ENCODE measurements at places on chromosomes 6 and 20. TPM values are rescaled to one million over a fixed set of nuclear protein-coding genes. Genes with fewer than 3 reads are reported as not detected.
A peak's percentile ranks its signal among the peaks of the same experiment; 100 is the strongest.

DEFB124 gene
- total RNA-seq: not detected

PRR18 gene
- not detected for total RNA-seq

BEND6 gene
- 1.7 TPM for total RNA-seq

C20orf141 gene
- total RNA-seq: not detected

- DNase-seq: no peak
Measured at GRCh38 chr20:63007646-63008488, 1.1 kb upstream of the BHLHE23 start.

- no peak for DNase-seq
Measured at GRCh38 chr6:40791004-40791403, 203.8 kb upstream of the LRFN2 start.

GRCh38 chr6:44020664-44021425 lies 106.4 kb downstream of the MRPL14 start:
- no peak for DNase-seq

DNA sequence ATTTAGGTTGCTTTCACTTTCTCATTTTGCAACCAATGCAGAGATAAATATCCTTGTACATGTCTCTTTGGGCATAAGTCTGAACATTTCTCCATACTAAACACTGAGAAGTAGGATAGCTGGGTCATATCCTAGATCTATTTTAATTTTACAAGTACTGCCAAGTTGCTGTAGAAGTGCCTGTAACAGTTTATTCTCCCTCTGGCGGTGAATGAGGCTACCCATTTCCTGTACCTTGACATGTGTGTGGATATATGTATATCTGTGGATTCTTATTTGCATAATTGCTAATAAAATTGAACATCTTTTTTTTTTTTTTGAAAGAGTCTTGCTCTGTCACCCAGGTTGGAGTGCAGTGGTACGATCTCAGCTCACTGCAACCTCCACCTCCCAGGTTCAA lies 48.0 kb upstream of the PNRC1 start:
- DNase-seq: no peak

DNA sequence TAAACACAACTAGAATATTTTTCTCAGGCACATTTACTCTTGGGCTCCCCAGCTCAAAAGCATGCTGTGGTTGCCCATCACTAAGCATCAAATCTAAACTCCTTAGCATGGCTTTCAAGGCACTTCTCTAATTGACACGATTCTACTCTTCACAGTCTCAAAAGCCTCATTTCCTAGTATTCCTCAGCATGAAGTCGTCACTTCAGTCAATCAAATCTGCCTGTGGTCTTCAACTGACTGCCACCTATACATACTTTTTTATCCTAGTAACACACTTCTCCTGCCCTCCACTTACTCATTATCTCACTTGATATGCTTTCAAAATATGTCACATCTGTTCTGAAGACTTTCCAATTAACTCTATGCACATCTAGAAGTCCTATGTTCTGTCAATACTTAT lies 110.3 kb downstream of the TBC1D32 start:
- no peak for DNase-seq

DNA sequence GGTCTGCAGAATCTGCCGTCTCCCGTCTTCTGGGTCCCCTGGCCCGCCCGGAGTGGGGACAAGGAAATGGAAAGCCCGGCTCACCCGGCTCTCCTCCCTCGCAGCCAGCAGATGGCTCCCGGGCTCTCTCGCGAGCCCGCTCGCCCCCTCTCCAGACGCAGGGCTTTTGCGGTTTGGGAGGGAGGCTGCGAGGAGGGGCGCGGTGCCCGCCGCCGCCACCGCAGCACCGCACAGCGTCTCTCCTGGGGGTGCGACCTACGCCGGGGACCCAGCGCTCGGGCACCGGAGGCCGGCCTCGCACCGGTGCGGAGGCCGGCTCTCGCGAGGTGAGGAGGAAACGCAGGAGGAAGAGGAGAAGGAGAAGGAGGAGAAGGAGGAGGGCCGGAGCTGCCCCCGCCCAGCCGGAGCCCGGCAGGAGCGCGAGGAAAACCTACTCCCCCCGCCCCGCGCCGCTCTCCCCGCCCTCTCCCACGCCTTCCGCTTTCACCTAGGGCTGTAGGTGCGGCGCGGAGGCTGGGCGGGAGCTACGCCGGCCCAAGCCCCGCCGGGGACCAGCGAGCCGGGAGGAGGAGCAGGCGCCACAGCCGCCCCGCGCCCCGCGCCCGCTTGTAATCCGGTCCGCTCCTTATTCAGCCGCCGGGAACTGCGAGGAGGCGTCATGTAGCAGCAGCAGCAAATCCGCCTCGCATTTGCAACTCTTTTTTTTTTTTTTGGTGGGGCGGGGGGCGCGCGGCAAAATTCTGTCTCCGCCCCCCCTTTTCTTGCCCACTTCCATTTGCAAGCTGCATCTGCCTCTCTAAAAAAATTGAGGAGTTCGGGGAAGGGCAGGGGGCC lies at the start of gene CARMIL1:
Gene CARMIL1 (plus strand): TSS at position 461 of the 834 bp plus-strand sequence. CDS start 422 bp downstream, outside the sequence.
- no peak for DNase-seq

DNA sequence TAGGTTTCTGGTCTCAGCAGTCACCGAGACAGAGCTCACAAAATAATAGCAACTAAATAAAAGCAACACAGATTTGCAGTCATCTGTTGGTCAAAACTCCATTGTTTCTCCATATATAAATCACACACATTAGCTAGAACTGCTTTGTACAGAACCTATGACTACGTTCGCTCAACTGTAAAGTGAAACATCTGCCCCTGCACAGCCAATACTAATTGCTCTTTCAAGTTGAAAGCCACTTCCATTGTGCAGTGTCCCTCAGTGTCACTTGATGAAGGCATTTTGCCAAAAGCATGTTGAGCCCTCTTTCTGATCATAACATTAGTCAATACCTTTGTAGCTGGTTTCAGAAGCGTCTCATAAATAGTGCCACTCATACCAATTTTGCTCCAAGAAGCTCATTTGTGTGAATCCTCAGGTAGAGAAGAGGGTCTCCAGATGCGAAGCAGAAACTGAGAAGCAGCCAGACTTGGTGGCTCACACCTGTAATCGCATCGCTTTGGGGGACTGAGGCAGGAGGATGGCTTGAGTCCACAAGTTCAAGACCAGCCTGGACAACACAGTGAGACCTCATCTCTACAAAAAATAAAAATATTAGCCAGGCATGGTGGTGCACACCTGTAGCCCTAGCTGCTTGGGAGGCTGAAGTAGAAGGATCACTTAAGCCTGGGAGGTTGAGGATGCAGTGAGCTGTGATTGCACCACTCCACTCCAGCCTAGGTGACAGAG lies 68.9 kb downstream of the PERP start:
- peak; percentile 74 for DNase-seq

GRCh38 chr20:60049601-60050000 lies 91.4 kb downstream of the CDH26 start:
- no peak for DNase-seq

DNA sequence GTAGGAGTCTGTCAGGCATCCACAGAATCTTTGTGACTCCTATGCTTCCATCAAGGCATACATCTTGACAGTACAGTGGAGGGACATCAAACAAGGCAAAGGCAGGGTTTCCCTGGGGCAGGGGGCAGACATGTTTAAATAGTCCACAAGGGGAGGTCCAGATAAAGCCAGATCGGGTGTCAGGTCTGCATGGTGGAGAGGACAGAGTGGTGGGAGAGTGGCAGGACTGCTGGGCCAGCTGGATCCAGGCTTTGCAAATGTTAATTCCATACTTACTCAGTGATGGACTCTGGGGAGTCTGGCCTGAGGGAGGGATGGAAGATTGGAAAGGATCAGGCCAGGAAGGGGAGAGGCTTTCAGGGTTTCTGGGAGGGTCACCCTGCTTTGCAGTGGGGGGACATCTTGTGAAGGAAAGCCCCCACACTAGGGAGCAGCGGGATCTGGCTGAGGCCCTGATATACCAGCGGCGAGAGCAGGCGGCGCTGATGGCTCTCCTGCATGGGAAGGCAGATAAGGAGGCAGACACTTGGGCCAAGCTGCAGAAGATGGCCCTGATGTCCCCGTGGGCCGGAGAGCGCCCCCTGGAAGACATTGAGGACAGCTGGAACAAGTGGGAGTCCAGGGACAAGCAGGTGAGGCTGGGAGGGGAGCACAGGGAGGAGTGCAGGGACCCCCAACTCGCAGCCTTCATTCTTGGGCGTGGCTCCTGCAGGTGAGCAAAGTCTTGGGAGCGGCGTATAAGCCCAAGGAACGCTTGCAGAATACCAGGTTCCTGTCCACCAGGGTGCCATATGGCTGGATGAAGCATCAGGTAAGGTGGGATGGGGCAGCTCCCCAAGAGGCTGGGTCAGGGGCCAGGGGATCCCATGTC lies 44.6 kb downstream of the SUN5 start:
- peak; percentile 85 for DNase-seq

DNA sequence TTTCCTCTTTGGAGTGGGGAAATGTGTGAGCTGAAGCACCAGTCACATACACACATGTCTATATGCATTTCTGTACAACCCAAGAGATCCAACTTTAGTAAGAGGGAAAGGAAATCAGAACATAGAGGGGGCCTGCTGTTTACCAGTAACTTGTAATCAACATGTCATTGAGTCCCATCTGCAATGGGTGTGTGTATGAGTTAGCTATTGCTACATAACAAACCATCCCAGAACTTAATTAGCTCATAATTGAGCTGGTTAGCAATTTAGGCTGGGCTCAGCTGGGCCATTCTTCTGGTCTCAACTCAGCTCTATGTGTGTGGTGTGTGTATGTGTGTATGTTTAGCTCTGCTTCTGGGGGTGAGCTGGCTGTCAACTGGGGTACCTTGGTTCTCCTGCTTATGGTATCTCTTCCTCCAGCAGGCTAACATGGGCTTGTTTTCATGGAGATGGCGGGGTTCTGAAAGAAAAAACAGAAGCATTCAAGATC lies 10.3 kb upstream of the RPP40 start:
- DNase-seq: no peak

DNA sequence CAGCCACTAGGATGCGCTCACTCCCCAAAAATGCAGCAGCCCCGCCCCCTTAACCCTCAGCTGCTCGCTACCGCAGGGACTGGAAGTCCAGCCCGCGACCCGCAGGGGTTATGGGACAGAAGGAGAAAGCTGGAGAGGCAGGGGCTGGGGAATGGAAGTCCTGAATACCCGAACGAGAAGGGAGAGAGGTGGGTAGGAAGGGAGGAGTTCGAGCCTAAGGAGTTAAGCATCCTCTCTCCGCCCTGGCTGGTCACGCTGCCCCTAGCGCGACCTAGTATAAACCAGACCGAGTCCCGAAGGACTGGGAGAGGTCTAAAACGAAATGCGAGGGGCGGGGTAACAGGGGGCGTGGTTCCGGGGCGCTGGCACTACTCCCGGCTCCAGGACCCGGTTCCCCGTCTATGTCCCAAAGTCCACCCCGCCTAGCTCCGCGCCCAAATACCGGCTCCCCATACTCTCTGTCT lies 448 bp upstream of the DDAH2 start:
- peak; percentile 97 for DNase-seq

VGLL2 gene
- not detected for total RNA-seq

DNA sequence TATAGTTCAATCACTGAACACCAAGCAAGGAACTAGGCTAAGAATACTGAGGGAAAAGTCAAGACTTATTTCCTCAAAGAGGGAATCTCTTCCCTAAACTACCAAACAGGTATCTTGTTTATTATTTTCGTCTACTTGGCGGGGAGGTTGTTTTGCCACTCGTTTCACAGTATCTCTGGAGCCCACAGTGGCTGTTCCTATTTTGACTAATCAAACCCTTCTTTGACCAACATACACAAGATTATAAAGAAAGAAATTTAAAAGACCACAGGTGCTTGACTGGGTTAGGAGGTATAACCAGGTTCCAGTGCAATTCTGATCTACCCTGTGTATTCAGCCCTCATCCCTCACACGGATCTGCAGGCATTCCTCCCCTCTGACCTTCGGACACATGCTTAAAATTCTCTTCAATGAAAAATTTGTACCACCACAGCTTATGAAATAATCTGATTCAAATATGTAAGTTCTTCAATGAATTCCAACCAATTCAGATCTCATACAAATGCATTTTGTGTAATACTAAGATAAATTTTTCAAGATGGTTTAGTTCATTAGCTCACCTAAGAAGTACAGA lies 5.9 kb downstream of the MAN1A1 start:
- no peak for DNase-seq

BTN1A1 gene
- total RNA-seq: not detected

DNA sequence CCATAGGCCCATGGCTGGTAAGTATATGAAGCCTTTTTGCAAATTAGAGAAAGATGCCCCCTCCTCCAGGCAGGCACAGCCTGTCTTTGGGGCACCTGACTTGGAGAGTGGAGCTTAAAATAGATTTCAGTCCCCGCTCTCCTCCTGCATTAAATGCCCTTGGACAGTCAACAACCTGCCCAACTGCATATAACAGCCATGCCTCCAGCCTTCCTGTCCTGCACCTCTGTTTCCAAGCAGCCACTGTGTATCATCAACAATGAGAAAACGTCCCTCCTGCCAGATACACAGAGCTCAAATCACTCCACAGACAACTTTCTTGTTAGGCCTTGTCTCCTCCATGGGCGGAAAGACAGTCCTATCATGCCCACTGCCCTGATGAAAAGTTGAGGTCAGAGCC lies 3.4 kb downstream of the CDH22 start:
- no peak for DNase-seq

SIGLEC1 gene
- 18.7 TPM for total RNA-seq

SLC35B2 gene
- 37.9 TPM for total RNA-seq

GRCh38 chr6:102026649-102027048 lies 633.1 kb downstream of the GRIK2 start:
- DNase-seq: no peak

- DNase-seq: no peak
Measured at GRCh38 chr6:36722365-36722764, 24.7 kb downstream of the RAB44 start.

GRCh38 chr6:34073540-34073939 lies 72.3 kb downstream of the GRM4 start:
- DNase-seq: no peak

LINC00237 gene
- total RNA-seq: not detected

STX11 gene
- 8.9 TPM for total RNA-seq

GRCh38 chr6:147156218-147156617 lies 48.0 kb upstream of the STXBP5 start:
- no peak for DNase-seq

FAM184A gene
- 8.0 TPM for total RNA-seq

- no peak for DNase-seq
Measured at GRCh38 chr6:6749702-6750491, 161.4 kb downstream of the LY86 start.

DNA sequence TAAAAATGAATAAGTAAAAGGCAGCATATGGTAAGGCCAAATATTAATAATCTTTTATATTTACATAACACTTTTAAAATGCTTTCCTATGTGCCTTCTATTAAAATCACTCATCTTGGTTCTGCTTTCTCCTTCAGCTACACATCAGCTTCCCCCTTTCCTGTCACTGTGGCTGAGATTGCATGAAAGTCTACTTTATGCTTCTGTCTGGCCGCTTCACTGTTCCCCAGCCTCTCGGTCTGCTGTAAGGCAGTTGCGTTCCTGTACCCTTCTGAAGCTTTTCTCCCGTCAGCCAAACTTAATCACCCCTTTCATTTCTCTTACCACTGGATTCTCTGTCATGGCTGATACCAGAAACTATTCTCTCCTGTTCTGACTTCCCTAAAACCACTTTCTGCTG lies 34.6 kb downstream of the SOX4 start:
- no peak for DNase-seq

Measured in esophagus muscularis mucosa (tissue), 4 donors.